ENCODE measurements at places on chromosomes 6 and 20. TPM values are rescaled to one million over a fixed set of nuclear protein-coding genes. Genes with fewer than 3 reads are reported as not detected.

GRCh38 chr20:24034820-24035219 is 46.2 kb upstream of the GGTLC1 start:
- no peak for DNase-seq
- H3K4me1 ChIP-seq = no peaks in the 10 kb centered on the region
- H3K4me3 ChIP-seq = no peak overlapping the region

- DNase-seq = no peak
- no peaks in the 10 kb centered on the region for H3K27me3 ChIP-seq
- peaks cover 3% of the 10 kb centered on the region for H3K4me1 ChIP-seq
- no peak overlapping the region for H3K27ac ChIP-seq
Measured at GRCh38 chr6:6946206-6947155, 161.3 kb upstream of the RREB1 start.

- no peak overlapping the region for H3K27ac ChIP-seq
- peak overlapping the region; percentile 87 for H3K4me3 ChIP-seq
- peaks cover 72% of the 10 kb centered on the region for H3K27me3 ChIP-seq
- no peaks in the 10 kb centered on the region for H3K36me3 ChIP-seq
- DNase-seq = peak; percentile 86
Measured at GRCh38 chr6:41636833-41637193, 1.5 kb upstream of the MDFI start.

GRCh38 chr6:166394036-166394892 is 11.5 kb upstream of the MPC1 start:
- H3K36me3 ChIP-seq = no peaks in the 10 kb centered on the region
- no peak overlapping the region for H3K27ac ChIP-seq
- DNase-seq = no peak
- peaks cover 8% of the 10 kb centered on the region for H3K27me3 ChIP-seq
- H3K4me3 ChIP-seq = no peak overlapping the region

DNA sequence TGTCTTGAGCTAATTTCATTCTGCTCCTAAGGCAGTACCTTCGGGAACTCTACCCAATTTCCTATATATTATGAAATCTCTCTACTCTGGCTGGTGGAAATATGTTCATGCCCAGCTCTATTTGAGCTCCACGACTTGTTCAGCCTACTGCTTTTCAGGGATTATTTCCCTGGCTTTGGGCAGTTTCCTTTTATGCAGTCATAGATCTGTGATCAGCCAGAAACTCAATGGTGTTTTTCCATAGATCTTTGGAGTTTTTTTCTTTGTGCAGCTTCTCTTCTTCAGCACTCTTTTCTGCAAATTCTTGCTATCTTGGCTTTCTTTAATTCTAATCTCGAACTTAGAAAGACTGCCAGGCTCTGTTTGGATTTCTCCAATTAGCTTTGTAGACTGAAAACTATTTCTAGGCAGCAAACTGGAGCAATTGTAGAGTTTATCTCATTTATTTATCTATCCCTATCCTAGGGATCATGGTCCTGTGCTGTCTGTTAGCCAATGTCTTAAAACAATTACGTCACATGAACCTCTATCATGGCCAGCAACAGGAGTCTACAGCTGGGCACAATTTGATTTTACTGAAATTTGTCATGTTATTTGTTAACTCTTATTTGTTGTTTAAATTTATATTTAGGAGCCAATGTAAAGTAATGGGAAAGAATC is 328.4 kb downstream of the BCKDHB start:
- H3K36me3 ChIP-seq = no peaks in the 10 kb centered on the region
- H3K4me1 ChIP-seq = peaks cover 29% of the 10 kb centered on the region
- H3K4me3 ChIP-seq = no peak overlapping the region

Gene ENPP1
- total RNA-seq = 46.9 TPM

Gene C20orf202
- not detected for total RNA-seq

Gene SRSF12
- total RNA-seq = 2.6 TPM

Gene COL19A1
- total RNA-seq = not detected

Gene C6orf15
- total RNA-seq = not detected
